ENCODE measurements at places on chromosomes 16 and 17.

DNA sequence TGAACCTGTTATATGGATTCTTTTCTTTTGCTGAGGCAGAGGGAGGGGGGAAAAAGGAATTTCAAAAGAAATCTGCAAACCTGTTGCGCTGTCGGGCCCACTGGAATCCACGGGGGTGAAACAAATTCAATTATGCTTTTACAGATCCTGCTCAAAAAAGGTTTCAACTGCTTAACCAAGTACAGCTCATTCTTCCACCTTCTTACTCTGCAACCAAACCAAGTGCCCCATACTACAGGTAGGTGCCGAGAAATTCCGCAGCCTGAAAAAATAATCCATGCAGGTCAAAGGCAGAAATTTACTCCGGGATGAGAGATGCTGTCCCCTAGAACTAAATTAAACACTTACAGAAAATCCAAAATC is 416 bp downstream of the RNF43 start:
- H3K27me3 ChIP-seq: no peaks in the 10 kb centered on the region
- no peaks in the 10 kb centered on the region for H3K36me3 ChIP-seq
- no peak overlapping the region for H3K4me3 ChIP-seq
- no peak overlapping the region for H3K27ac ChIP-seq

GRCh38 chr16:25950586-25951281 is 259.0 kb downstream of the HS3ST4 start:
- H3K27me3 ChIP-seq: peaks cover 5% of the 10 kb centered on the region
- H3K4me3 ChIP-seq: no peak overlapping the region
- DNase-seq: no peak

DNA sequence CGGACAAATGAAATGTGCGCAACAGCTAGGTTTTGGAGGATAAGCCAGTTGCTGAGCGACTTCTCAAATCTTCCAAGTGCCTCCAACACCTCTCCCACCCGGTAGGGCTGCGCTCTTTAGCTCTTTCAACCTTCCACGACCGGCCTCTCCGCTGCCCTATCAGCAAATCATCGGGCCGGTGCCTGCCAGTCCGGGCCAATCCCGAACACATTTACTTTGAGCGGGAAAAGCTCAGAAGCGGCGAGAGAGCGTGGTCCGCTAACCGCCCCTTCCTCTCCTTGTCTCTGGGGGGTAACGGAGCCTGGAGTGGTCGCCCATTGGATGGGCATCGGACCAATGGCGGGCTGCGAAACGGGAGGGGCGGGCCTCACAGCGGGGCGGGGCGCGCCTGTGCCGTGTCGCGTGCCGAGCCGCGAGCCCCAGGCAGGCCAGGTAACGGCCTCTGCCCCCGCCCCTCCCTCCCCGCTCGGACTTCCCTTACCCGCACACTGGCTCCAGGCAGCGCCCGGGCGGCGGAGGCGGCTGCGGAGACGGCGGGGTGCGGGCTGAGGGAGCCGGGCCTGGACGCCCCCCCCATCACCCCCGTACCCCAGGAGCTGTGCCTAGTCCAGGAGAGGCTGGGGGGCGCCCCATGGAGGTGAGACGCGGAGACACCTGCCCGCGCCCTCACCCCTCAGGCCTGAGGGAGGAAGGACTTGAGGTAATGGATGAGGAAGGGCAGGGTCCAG is at the start of gene MEIOC:
Gene MEIOC, plus strand, starts transcription at position 486 of the 728 bp plus-strand sequence. Its CDS starts 146 bp downstream, at position 632.
- DNase-seq: peak; percentile 14
- peak within 1 kb of the TSS; percentile 47 for H3K4me3 ChIP-seq
- peaks cover 3% of the 10 kb centered on the region for H3K36me3 ChIP-seq
- no peaks in the 10 kb centered on the region for H3K4me1 ChIP-seq

DNA sequence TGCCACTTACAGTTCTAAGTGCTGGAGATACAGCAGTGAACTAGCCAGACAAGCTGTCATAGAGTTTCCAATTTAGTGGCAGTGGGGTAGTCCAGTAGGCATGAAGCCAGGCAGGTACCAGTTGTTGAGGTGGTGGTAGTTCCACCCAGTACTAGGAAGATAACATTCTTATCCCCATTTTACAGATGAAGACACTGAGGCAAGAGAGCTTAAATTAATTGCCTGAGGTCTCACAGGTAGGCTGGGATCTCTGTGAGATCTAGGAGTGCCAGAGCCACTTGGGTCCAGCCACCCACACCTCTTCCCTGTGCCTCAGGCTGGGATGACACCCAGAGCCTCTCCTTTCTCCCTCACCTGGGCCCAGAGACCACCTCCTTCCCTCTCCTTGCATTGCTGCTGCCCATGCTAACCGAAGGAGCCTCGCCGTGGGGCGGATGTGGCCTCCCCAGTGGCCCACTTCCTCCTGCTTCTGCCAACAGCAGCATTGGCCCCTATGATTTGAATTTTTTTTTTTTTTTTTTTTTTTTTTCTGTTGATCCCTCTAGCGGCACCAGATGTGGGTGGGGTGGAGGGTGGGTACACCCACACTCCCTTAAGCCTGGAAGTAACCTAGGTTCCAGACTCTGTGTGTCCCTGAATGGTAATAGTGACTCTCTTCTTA is 114.0 kb downstream of the PRKCB start:
- H3K4me3 ChIP-seq: peak overlapping the region; percentile 53
- DNase-seq: peak; percentile 74
- peaks cover 98% of the 10 kb centered on the region for H3K4me1 ChIP-seq
- peak overlapping the region; percentile 93 for H3K27ac ChIP-seq
- no peaks in the 10 kb centered on the region for H3K27me3 ChIP-seq
- H3K36me3 ChIP-seq: no peaks in the 10 kb centered on the region

GRCh38 chr17:20852239-20852989 is 190.4 kb downstream of the USP22 start:
- no peak overlapping the region for H3K27ac ChIP-seq
- no peaks in the 10 kb centered on the region for H3K36me3 ChIP-seq
- no peak overlapping the region for H3K4me3 ChIP-seq
- DNase-seq: no peak

DNA sequence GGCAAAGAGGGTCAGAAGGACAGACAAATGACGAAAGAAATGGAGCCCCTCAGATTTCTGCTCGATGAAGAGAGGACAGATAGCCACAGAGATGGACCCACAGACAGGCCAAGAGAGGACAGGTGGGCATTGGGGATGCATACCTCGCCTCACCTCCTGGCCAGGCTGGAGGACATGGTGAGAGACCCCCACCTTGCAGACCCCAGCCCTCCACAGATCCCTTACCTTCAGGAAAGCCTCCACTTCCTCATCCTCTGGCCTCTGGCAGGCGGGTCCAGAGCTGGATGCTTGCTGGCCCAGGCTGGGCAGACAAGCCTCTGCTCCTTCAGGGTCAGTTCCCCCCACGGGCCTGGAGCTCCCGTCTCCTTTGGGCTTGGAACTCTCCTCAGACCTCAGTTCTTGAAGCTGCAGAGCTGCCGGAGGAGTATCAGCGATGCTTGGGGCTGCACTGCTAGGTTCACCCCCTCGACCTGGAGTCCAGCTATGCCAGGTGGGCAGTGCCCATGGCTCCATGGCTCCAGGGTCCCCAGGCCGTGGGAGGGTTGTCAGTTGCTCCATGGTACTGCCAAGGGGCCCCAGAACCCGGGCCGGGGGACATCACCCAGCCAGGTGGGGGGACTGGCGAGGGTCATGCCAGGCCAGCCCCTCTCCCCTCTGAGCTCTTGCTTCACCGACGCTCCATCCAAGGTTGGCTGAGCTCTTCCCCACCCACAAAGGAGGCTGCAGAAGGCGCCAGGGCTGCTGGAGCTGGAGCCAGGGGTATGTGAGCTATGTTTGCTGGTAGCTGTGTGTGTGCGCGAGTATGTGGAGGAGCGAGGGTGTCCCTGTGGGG is 1.0 kb downstream of the TSPOAP1 start:
- H3K27ac ChIP-seq: peak overlapping the region; percentile 91
- peaks cover 71% of the 10 kb centered on the region for H3K4me1 ChIP-seq
- H3K27me3 ChIP-seq: no peaks in the 10 kb centered on the region
- peak overlapping the region; percentile 95 for H3K4me3 ChIP-seq
- no peak for DNase-seq
- H3K36me3 ChIP-seq: peaks cover 13% of the 10 kb centered on the region

DNA sequence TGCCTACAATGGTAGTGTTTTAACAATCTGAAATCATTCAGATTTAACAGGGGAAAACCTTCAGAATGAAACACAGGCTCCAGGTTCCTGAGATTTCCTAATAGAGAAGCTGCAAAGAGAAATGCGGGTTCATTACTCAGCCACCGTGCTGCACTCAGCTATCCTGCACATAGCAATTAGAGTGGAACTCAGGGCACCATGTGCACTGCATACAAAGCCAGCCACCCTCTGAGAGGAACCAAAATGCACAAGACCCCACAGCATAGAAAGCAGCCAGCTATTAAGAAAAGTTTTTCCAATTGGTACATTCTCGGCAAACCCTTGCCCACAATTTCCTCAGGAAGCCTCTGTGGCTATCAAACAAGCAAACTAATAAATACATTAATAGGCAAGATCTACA is 37.4 kb downstream of the TOM1L2 start:
- peaks cover 16% of the 10 kb centered on the region for H3K4me1 ChIP-seq
- no peak overlapping the region for H3K4me3 ChIP-seq
- H3K27me3 ChIP-seq: no peaks in the 10 kb centered on the region
- DNase-seq: no peak
- H3K36me3 ChIP-seq: no peaks in the 10 kb centered on the region

DNA sequence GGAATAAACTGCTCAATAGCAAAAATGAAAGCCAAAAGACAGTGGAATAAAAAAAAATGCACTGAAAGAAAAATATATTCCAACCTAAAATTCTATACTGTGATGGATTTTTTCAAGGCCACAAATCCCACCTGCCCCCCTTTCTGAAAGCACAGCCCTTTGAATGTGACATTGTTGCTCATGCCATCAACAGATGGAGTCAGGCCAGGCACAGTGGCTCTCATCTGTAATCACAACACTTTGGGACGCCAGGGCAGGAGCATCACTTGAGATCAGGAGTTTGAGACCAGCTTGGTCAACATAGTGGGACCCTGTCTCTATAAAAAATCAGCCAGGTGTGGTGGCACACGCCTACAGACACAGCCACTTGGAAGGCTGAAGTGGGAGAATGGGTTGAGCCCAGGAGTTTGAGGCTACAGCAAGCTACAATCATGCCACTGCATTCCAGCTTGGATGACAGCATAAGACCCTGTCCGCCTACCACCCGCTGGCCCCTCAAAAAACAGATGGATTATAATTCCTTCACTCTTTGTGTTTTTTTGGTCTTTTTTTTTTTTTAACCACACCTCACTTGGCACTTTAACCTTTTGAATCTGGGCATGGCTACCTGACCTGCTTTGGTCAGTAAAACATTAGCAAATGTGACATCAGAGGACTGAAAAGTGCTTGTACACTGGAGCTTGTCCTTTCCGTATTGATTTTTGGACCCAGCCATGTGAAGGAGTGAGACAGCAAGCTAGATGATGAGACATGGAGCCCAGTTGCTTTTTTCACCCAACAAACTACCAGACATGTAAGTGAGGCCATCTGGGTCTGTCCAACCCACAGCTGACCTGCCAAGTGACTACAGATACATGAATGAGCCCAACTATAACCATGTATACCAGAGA is 36.3 kb downstream of the GLG1 start:
- H3K27me3 ChIP-seq: no peaks in the 10 kb centered on the region
- H3K27ac ChIP-seq: no peak overlapping the region
- DNase-seq: no peak
- peaks cover 71% of the 10 kb centered on the region for H3K4me1 ChIP-seq
- H3K36me3 ChIP-seq: no peaks in the 10 kb centered on the region
- H3K4me3 ChIP-seq: no peak overlapping the region

GRCh38 chr16:58339452-58339981 is 44.7 kb upstream of the PRSS54 start:
- no peaks in the 10 kb centered on the region for H3K36me3 ChIP-seq
- no peak overlapping the region for H3K27ac ChIP-seq
- no peak overlapping the region for H3K4me3 ChIP-seq
- H3K4me1 ChIP-seq: peaks cover 8% of the 10 kb centered on the region

GRCh38 chr16:83682868-83683235 is 124.9 kb upstream of the HSBP1 start:
- no peak overlapping the region for H3K27ac ChIP-seq
- no peak overlapping the region for H3K4me3 ChIP-seq
- H3K27me3 ChIP-seq: peaks cover 25% of the 10 kb centered on the region
- H3K36me3 ChIP-seq: no peaks in the 10 kb centered on the region

DNA sequence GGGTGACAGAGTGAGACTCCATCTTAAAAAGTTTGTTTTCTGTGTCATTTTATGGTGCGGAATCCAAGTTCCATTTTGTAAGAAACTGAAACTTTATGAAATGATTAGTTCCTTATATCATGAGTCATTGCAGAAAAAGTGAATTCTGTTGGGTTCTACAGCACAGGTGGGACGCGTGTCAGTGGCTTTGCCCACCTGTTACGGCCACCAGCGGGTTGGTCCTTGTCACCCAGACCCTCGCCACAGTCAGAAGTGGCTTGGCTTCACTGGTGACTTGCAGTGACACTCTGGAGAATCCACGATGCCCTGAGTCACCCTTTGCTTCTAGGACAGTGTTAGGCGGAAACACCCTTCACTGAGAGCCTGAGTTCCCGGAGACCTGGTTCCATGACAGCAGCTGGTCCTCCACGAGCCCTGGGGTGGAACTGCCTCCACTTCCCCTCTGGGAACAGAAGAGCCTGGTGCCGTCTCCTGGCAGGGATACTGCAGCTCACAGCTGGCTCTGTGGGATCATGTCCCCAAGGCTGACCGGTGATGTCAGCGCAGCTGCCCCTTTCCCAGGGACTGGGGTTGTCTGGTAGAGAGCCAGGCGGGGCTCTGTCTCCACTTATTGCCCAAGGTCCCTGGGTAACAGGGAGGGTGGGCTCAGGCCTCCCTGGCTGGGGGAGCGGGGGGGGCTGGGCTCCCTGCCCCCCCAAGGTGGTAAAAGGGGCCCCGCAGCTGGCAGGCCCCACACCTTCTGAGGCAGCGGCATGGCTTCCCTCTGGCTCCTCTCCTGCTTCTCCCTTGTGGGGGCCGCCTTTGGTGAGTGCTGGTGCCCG is at the start of gene CTRB1:
Gene CTRB1, plus strand, starts transcription at position 733 of the 821 bp plus-strand sequence. Its CDS starts 20 bp downstream, at position 753.
- peaks cover 16% of the 10 kb centered on the region for H3K4me1 ChIP-seq
- no peak within 1 kb of the TSS for H3K4me3 ChIP-seq
- H3K36me3 ChIP-seq: no peaks in the 10 kb centered on the region

- peaks cover 9% of the 10 kb centered on the region for H3K36me3 ChIP-seq
- peaks cover 33% of the 10 kb centered on the region for H3K4me1 ChIP-seq
- H3K4me3 ChIP-seq: no peak overlapping the region
- no peak for DNase-seq
- no peak overlapping the region for H3K27ac ChIP-seq
These were observed 7.2 kb downstream of the EEF2K start for GRCh38 chr16:22213236-22213635.

- no peaks in the 10 kb centered on the region for H3K36me3 ChIP-seq
- H3K4me3 ChIP-seq: no peak overlapping the region
- H3K27me3 ChIP-seq: no peaks in the 10 kb centered on the region
- DNase-seq: no peak
- peak overlapping the region; percentile 68 for H3K27ac ChIP-seq
- H3K4me1 ChIP-seq: peaks cover 51% of the 10 kb centered on the region
These were observed 90.0 kb downstream of the GNAO1 start for GRCh38 chr16:56281249-56281805.

GRCh38 chr17:75009139-75009724 is 3.2 kb upstream of the MRPL58 start:
- no peaks in the 10 kb centered on the region for H3K36me3 ChIP-seq
- H3K4me3 ChIP-seq: no peak overlapping the region
